Activated T-helper 1 cell treated with Interleukin-2 at 50 U/mL for 16 hours (primary cell): ENCODE measurements at places on chromosomes 2 and 18.

DNA sequence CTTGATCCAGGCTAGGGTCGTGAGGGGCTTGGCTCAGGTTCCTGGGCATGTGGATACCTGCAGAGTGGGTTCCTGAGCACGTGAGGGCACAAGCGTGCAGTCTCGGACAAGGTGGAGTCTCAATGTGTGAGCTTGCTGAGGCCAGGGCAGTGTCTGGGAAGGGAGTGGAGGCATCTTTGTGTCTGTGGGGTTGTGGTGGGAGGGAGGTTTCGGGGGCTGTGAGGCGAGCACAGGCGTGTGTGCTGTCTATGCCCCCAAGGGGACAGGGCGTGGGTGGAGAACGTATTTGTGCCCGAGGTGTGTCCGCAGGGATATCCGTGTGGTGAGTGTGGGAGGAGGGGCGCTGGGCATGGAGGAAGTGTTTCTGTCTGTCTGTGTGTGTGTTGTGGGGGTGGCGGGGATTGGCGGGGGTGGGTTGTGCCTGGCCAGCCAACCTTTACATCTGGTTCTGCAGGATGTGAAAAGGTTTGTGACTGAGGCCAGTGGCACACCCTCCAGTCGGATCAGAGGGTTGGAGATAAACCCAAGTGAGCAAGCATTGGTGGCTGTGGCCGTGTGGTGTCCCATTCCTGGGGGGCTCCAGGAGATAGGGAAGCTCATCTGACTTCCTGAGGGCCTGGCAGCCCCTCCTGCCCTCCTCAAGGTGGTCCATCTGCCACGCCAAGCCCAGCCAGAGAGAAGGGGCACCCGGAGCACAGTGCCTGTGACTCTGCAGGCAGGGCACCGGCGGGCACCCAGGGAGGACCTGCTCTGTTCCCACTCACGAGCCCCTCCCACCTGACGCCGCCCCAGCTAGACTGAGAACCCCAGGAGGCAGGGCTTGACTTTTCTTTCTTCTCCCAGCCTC, 57.1 kb downstream of the ZFP36L2 start:
- no peak for DNase-seq

DNA sequence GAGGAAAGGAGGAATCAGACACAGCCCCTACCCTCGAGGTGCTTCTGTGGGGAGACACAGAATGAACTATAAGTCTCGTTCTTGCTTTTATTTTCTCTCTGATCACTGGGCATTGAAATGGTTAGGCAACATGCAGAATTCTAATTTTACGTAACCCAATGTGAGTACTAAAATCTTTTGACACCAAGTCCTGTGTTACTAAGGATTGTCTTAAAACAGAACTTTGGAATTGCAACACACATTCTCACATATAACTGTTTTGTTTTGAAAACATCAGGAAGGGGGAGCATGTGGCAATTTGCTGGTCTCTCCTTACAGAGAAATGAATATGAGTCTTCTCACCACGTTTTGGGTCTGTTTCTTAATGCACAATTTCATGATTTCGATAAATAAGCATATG, 23.6 kb upstream of the SULT1C4 start:
- no peak for DNase-seq

- no peak for DNase-seq
Observed at GRCh38 chr2:237638176-237638575, 10.8 kb downstream of the LRRFIP1 start.

DNA sequence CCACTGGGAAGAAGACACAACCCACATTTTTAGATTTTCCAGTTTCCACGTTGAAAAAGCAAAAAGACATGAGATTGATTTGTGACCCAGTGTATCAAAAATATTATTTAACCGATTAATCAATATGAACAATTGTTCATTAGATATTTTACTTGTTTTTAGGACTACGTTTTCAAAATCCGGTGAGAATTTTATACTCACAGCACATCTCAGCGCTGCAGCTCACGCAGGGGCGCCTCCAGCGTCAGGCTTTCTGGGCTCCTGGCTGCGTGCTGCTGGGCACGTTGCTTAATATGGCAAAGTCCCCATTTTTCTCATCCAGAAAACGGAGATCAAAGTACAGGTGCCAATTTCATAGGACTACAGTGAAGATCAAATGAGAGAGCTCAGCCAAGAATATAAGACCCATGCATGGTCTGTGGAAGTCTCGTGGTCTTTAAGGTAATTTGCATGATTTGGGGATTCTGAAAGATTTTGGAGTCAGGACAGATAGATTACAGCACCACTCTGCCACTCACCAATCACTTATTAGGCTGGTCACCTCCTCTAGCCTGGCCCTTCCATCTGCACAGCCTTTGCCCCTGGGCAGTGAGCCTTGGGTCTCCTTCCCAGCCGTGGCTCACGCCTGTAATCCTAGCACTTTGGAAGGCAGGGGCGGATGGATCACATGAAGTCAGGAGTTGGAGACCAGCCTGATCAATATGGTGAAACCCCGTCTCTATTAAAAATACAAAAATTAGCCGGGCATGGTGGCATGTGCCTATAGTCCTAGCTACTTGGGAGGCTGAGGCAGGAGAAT, 36.2 kb downstream of the PTPN18 start:
- DNase-seq = no peak

GRCh38 chr2:63186331-63186730, 135.7 kb downstream of the OTX1 start:
- DNase-seq = no peak

GRCh38 chr2:20868377-20868776, 45.5 kb upstream of the LDAH start:
- no peak for DNase-seq
